Right renal pelvis (tissue), 4 donors: ENCODE measurements at places on chromosomes 16 and 17.

GRCh38 chr16:65657071-65657494 is 535.2 kb upstream of the CDH11 start:
- DNase-seq: peak; percentile 37

DNA sequence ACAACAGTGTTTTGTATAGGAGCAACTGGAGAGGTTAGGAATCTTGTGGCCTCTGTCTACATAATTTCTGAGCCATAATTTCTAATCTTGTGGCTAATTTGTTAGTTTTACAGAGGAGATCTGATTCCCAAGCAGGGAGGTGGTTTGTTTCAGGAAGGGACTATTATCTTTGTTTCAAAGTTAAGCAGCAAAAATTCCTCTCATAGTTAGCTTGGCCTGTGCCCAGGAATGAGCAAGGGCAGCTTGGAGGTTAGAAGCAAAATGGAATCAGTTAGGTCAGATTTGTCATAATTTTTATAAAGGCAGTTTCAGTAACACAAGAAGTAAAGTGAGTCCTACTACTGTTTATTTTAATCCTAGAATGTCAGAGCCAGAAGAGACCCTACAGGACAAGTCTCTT is 2.0 kb upstream of the RDM1 start:
- no peak for DNase-seq

DNA sequence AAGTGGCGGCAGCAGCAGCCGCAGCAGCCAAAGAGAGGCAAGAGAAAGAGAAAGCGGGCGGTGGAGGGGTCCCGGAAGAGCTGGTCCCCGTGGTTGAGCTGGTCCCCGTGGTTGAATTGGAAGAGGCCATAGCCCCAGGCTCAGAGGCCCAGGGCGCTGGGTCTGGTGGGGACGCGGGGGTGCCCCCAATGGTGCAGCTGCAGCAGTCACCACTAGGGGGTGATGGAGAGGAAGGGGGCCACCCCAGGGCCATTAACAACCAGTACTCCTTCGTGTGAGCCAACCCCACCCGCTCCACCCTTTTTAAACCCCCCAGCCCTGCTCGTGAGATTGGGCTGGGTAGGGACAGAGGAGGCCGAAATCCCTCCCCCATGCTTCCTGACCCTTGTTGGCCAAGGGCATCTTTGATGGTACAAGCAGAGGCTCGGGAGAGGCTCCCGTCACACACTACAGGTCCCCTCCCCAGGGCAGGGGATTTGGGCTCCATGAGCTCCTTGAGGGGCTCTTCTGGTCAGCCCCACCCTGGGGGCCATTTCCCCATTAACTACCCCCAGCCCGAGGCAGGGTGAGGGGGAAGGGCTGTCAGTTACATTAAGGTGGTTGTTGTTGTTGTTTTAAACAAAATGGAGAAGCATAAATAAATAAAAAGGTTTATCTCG is 4.6 kb upstream of the ATP2A1 start:
- DNase-seq: no peak

DNA sequence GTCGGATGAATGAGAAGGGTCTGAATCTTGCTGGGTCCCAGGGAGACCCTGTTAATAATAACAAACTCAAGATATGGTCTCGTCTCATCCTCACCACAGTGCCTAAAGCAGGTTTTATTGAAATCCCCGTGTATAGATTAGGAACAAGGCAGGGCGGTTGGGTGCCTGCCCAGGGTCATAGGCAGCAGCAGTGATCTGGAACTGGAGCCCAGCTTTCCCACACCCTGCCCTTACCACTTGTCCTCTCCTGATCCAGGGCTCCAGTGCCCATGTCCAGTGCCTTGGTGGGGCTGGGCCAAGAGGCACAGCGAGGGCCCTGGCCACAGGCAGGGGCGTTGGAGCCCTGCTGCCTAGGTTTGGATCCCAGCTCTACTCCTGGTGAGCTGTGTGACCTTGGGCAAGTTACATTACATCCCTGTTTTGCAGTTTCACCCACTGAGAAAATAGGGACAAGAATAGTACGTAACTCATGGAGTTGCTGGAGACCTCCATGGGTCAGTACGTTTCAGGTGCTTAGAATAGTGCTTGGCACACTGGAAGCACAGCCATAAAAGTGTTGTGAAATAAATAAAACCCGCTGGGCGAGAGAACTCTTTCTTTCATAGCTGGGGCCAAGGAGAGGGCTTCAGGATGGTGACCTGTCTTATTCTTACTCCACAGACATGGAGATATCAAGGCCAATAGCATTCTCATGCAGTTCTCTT is 13.9 kb downstream of the SOCS3 start:
- DNase-seq: no peak

GRCh38 chr17:38451840-38452529 is 23.7 kb downstream of the ARHGAP23 start:
- DNase-seq: no peak

DNA sequence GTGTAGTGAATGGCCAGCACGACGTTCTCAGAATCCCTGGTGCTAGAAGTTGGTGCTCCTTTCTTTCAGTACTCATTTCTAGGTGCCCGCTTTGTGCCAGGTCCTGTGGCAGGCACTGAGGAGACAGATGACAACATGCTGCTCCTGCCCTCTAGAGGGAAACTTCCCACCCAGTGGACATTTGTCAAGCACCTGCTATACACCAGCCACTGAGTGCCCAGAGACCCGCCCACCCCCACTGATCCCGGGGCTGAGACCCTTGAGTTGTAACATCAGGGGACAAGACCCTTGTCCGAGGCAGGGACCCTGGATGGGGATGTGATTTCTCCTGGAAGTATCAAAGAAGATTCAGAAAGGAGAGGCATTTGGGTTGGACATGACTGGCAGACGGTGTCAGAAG is 25.1 kb downstream of the UNC13D start:
- no peak for DNase-seq

DNA sequence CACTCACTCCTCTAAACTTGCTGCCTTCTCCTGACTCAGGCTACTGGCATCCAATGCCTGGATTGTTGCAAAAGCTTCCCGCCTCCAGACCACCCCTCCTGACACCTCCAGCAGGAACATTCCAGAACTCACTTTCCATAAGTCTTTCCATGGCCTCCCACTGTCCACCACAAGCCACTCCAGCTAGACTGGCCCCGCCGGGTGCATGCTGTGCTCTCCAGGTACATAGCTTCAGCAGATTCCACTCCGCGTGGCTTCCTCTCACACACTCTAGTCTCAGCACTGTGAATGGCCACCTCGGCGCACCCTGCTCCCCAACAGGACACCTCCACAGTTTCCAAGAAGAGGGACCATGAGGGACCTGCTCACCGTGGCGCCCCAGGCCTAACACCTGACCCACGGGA is 25.9 kb upstream of the FAAP100 start:
- DNase-seq: no peak

- no peak for DNase-seq
Observed at GRCh38 chr17:29614349-29615047, 8.2 kb downstream of the CORO6 start.

- no peak for DNase-seq
Observed at GRCh38 chr17:36608794-36609497, 7.6 kb downstream of the MRM1 start.

DNA sequence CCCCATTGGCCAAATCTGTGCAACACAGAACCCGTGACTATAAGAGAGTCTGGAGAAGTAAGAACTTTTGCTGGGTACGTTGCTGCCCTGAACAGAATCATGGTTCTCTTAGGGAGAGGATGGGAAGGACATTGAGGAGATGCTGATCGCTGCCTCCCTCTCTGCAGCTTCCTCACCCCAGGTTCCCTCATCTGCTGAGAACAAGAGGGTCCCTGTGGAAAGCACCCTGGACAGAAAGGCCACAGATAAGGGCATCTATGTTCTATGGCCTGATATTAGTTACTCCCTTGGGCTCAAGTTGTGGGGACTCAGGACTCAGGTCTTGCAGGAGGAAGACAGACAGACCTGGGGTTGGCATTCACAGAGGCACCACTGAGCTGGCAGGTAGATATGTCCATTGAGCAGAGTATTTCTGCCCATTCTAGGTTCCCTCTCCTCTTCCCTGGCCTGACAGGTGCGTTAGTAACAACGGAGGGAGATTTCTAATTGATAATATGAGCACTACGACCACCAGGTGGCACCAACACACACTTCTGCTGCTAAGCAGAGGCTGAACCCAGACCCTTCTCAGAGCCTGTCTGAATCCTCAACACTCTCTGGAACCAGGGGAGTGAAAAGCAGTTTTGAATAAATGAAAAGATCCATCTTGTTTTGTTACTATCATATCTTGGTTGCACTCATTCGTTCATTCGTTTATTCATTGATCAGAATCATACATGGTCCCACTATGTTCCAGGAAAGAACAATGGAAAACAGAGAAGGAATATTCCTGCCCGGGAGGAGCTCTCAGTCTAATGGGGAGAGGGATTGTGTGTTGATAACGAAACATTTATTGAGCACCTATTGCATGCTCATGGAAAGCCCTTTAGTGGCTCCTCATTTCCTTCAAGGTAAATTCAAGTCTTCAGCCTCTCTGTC is 56.4 kb downstream of the SLC6A2 start:
- peak; percentile 38 for DNase-seq

DNA sequence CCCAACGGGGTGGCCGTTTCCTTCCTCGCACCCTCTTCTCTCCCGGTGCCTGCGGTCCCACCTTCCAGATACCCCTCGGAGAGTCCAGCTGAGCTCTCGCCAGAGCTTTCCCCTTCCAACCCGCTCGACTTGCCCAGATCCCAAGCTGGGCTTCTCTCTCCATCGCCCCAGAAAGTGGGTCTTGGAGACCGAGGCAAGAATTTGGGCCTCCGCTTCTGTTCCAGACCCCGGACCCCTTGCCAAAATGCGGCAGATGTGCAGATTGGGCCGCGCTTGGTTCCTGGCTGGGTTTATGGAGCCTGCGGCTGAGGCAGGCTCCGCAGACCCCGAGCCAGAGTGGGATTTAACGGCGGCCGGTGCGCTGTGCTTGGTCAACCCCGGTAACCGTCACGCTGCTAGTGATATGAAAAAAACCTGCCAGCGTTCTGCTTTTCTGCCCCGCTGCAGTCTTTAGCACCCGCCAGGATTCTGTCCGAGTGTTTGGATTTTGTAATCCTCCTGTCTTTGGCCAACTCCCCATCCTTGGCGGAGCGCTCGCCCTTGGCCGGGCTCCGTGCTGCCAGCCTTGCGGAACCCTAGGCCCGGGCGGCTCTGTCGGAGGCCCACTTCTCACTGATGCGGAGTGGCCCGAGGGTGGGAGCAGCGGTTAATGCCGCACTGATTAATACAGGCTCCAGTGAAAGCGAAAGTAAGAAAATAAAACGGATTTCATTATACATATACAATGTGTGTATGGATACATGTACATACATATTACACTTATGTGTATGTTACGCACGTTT is 754 bp upstream of the SLFN11 start:
- DNase-seq: peak; percentile 31

DNA sequence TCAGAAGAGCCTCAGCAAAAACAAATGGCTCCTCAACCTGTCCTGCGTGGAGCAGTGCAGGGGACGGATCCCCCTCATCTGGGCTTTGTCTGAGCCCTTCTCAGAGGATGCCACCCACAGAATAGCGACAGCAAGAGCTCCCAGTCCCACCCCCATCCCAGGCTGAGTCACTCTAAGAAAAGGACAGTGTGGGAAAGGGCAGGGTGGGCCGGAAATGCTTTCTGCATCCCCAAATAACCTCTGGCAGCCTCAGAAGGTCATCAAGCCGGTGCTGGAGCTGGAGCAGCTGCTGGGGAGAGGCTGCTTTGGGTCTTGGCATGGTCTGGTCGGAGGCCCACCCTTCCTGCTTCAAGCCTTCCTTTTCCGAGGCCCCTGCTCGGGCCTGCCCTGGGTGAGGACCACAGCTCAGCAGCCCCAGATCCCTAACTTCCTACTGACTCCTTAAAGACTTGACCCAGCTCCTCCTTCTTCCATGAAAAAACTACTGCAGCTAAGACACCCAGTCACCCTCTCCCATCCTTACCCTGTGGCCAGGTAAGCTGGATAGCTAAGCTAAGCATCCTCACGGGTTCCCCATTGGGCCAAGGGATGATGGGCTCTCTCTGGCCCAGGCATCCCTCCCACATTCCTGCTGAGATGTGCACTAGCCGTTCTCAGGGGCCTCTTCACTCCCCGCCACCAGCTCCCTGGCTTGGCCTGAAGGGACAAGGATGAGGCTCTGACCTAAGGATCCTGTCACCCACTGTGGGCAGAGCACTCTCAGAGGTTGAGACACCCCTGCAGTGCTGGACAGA is 8.7 kb downstream of the SLC12A4 start:
- no peak for DNase-seq

- no peak for DNase-seq
Observed at GRCh38 chr17:79174905-79175856, 100.6 kb downstream of the ENGASE start.

- no peak for DNase-seq
Observed at GRCh38 chr17:73521376-73521775, 122.9 kb downstream of the SDK2 start.

DNA sequence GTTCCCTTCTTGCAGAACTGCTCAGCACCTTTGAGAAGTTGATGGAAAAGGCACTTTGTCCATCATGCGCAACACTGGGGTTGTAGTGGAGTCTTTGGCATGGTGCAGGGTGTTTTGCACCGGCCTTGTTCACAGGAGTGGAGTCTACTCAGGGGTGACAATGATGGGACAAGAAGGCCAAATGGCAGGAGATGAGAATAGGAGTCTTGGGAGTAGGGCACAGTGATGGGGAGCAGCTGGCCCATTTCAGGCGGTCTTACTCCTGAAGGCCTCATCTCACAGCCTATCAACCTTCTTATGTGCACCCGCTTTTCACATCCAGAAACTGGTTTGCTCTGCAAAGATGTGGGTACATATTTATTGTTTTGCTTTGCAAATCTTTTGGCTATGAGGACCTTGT is 13.4 kb upstream of the KCNG4 start:
- no peak for DNase-seq

DNA sequence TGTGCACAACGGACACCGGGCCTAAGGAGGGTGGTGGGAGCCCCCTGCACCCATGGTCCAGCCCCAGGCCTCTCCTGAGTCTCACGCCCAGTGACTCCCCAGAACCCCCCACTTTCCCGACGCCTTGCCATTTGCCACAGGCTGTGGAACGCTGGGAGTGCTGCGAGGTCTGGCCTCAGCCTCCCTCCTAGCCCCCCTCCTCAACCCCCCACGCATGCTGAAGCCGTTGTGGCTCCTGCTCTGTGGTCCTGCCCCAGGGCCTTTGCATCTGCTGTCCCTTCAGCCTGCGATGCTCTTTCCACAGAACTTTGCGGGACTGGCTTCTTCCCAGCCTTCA is 226.0 kb upstream of the GSE1 start:
- no peak for DNase-seq
